Effector memory CD4-positive, alpha-beta T cell (primary cell): ENCODE measurements at places on chromosomes 11 and 22.

DNA sequence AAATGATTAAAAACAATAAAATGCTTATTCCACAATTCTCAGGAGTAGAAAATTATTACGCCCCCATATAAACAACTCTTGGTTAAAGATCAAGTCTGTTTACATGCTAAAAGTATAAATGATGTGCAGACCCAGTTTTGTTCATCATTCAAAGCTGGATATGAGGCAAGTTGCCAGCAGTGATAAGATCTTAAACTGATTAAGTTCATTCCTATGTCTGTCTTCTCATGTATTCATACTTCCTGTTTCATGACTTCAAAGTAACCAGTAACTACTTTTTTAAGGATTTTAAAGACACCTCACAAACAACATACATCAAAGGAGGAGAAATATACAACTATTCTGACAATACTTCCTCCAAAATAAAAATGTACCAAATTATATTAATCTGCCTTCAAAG is 55.0 kb upstream of the ARHGAP32 start:
- no peak for DNase-seq

DNA sequence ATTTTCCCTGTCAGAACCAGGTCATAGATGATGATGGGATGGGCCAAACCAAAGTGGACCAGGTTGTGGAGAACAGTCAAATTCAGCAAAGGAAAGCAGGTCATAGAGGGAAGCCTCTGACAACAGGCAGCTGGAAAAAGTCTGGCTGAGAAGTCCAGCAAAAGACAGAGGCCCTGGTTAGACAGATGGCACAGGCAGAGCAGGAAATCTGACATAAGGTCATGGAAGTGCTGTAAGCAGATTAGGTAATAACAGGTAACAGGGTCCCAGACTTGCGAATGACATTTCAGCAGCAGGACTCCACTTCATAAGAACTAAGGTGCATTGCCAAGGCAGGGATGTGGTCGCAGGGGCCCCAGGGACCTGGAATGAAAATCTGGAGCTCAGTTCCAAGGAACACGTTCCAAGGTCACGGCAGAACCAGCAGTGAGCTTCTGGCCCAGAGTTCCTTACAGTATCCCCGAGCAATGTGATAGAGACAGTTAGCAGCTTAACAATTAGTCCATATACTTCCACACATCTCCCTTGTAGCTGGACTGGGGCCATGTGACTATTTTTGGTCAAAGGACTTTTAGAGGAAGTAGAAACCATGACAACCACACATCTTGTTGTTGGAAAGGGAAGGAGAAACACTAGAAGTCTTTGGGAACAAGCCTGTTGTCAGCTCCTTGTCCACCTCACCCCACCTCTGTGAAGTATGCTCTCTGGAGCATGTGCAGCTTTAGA is 75.4 kb downstream of the ME3 start:
- DNase-seq: no peak

DNA sequence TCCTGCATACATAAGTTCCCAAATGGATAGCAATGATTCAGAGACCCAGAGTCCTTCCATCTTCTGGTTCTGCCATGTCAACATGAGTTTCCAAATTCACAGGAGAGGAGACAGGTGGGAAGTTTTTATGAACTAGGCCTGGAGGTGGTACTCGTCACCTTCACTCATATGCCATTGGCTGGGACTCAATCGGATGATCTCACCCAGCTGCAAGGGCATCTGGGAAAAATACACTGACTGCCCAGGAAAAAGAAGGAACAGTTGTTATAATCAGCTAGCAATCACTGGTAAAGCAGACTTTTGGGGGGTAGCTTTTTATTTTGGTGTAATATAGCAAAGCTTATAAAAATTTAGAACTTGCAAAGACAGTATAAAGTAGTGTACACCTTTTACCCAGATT is 83.9 kb downstream of the OTOG start:
- no peak for DNase-seq

DNA sequence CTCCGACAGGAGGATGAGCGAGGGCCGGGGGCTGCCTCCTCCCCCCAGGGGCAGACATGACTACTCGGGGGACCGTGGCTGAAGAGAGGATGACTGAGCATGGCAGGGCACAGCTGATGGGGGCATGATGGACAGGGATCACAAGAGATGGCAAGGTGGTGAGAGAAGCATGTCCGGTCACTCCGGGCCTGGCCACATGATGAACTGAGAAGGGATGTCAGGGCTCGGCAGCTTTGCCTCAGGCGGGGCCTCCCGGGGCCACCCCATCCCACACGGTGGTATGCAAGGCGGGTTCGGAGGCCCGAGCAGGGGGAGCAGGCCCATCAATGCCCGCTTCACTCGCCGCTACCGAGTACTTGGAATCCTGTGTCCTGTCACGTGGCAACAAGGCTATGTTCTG is 36.6 kb upstream of the UBASH3B start:
- no peak for DNase-seq

DNA sequence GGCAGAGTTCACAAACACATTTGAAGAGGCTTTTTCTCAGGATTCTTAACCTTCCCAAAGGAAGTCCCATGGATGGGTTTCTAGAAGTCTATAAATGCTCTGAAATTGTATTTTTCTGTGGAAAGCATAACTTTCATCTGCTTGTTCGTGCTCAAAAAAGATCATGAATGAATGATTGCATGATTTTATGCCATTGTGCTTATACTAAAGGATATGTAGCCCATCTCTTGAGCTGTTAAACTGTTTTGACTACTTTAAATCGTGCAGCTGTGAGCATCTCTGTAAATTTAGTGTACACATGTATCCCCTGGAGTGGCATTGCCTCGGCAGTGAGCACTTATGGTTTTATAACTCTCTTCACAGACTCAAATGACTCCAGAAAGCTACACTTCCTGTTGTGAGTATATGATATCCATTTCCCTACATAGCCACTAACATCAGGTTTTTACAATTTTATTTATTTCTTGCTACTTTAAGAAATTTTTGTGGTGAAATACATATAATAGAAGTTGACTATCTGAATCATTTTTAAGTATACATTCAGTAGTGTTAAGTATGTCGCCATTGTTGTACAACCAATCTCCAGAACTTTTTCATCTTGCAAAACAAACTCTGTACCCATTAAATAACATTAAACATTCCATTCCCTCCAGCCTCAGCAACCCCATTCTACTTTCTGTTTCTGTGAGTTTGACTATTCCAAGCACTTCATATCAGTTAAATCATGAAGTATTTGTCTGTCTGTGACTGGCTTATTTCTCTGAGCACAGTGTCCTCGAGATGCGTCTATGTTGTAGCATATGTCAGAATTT is 8.0 kb downstream of the NEAT1 start:
- no peak for DNase-seq

GRCh38 chr11:128565881-128566280 is 21.5 kb downstream of the ETS1 start:
- DNase-seq: no peak

DNA sequence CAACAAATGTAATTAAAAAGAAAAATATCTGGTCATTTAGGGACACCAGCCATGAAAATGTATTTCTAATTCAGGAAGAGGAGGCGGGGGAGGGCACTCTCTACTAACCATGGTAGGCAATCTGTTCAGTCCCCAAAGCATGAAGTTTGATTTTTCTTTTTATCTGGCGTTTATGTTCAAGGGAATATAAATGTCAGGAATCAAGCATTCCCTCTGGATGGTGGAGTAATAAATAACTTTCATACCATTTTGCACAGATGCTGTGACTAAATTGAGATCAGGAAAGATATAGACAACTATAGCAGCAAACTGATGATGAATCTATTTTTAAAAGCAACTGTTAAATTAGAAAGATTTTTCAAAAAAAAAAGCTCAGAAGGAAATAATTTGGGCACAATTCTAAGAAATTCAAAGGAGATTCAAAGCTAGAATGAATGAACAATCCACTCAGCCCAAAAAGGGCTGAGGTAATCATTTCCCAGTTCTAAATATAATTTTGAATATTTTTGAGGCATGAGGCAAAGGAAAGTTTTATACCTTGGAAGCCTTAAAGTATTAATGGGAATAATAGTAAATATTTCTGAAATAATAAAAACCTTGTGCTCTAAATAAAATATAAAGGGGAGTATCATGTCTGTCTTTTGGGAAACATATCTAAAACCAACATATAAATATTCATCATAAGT is 146.4 kb upstream of the POU2AF2 start:
- no peak for DNase-seq
